Left ventricle myocardium inferior (tissue), 1 donor: ENCODE measurements at places on chromosomes 13 and 19. TPM values are rescaled to one million over a fixed set of nuclear protein-coding genes. Genes with fewer than 3 reads are reported as not detected.
A peak's percentile ranks its signal among the peaks of the same experiment; 100 is the strongest.

The CBY2 gene
- not detected for total RNA-seq

The NTF4 gene
- not detected for total RNA-seq

The FCAR gene
- total RNA-seq = not detected

The ERFL gene
- total RNA-seq = not detected

The SUCLA2 gene
- 160 TPM for total RNA-seq

The PRTN3 gene
- not detected for total RNA-seq

The KLF1 gene
- total RNA-seq = not detected

The RANBP3 gene
- 54.8 TPM for total RNA-seq

The CEACAM20 gene
- total RNA-seq = not detected

- no peak for DNase-seq
Measured at GRCh38 chr13:56283262-56283828, 857.4 kb upstream of the PRR20A start.

DNA sequence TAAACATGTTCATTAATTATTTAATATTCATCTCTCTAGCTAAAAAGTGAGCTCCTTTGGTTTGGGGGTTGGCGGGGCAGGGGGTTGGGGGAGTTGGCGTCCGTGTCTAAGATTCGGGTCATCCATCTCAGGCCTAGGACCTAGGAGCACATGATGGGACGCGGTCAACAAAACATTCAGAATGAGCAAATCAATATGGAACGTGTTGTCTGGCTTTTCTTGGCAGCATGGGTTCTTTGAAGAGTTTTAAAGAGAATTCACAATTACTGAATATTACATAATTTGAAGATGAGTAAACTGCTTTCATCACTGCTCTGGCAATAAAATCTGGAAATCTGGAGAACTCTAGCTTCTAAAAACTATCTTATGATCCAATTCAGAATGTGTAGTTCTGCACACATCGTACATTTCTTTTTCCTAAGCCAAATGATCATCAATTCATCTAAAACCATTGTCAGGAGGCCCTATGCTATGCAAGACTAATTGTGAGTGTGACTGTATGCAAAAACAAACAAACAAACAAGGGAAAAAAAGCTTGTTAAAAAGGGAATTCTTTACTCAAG lies 5.4 kb upstream of the ARGLU1 start:
- DNase-seq = no peak

DNA sequence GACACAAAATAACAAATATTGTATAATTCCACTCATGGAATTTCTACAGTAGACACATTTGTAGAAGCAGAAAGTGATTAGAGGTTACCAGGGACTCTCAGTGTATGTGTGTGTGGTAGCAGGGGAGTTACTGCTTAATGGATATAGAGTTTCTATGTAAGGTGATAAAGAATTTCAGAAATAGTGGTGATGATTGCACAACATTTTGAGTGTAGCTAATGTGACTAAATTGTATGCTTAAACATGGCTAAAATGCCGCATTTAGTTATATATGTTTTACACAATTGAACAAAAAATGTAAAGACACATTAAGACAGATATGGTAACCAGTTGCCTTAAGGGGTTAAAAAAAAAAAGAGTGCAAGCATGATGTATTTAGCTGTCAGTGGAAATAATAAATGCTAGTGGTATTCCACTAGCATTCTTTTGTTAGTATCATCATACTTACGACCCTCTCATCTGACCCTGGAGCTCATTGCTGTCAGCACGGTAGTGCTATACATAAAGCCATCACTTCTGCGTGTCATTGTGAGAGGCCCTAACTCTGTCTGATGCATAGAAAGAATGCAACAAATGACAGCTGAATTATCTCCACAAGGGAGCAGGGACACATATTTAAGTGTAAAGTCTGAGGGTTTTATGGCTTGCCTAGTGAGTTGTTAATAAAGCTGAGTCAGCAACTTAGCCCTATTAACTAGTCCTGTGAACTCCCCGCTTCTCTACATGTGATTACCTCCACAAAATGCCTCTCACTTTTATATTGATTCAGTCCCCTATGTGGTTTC lies 134.1 kb upstream of the RXFP2 start:
- DNase-seq = no peak

GRCh38 chr13:103539721-103540381 lies 473.6 kb upstream of the SLC10A2 start:
- DNase-seq = no peak

- no peak for DNase-seq
Measured at GRCh38 chr13:49638030-49638743, 9.9 kb downstream of the ARL11 start.

GRCh38 chr13:111971891-111972780 lies 94.8 kb upstream of the SOX1 start:
- no peak for DNase-seq

GRCh38 chr19:28221736-28222135 lies 991.2 kb downstream of the UQCRFS1 start:
- no peak for DNase-seq

DNA sequence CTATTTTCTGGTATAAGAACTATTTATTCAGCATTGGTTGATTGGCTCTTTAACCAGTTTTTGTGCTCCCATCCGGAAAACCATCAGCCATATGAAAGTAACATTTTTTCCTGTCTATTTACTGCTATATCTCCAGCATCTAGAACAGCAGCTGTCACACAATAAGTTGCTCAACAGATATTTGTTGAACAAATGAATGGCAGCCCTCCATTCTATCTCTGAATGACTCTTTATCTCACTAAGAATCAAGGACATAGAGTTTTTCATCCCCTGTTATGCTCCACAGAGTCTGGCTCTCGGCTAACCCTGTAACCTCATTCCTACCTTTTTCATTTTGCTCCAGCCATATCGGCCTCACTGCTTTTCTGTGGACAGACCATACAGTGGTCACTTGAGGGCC lies 145.5 kb downstream of the SLITRK6 start:
- DNase-seq = no peak

- peak; percentile 25 for DNase-seq
Measured at GRCh38 chr13:50129706-50130122, 114.5 kb downstream of the KCNRG start.

- no peak for DNase-seq
Measured at GRCh38 chr13:105878119-105878700, 657.3 kb downstream of the EFNB2 start.

- DNase-seq = no peak
Measured at GRCh38 chr19:55611983-55612645, 6.7 kb downstream of the ZNF865 start.

DNA sequence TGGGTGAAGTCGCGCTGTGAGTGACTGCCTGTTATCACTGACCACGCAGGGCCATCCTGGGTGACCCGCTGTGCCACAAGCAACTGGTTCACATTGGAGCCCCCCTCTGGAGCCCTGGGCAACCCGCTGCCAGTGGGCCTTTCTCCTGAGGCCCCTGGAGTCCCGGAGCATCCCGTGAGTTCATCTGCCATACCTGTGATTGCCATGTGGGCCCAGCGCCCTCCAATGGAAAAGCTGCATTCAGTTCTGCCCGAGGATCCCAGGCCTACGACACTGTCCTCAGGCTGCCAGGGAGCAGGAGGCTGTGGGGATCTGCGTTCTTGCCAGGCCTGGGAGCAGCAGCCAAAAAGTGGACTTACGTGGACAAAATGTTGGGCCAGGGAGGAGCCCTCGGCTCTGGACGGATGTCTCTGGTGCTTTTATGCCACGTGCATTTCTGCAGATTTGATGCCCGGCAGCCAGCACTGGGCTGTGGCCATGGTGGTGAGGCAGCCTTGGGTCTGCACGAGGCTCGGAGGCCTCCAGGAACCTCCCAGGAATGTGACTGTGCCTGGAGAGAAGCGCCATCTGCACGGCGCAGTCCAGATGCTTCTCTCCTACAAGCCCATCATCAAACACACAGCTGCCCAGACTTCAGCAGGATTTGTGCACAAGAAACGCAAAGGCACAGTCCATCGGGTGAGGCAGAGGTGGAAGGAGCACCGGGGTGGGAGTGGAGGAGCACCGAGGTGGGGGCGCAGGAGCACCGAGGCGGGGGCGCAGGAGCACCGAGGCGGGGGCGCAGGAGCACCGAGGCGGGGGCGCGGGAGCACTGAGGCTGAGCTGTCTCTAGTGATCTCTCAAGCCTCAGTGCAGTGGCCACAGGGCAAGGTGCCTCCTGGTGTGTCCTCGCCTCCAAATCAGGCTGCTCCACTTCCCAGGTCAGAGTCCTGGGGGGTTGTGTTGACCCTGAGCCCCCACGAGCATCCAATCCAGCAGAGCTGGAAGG lies 44.0 kb downstream of the C13orf46 start:
- peak; percentile 16 for DNase-seq

GRCh38 chr13:35824395-35824794 lies 306.8 kb downstream of the DCLK1 start:
- no peak for DNase-seq

DNA sequence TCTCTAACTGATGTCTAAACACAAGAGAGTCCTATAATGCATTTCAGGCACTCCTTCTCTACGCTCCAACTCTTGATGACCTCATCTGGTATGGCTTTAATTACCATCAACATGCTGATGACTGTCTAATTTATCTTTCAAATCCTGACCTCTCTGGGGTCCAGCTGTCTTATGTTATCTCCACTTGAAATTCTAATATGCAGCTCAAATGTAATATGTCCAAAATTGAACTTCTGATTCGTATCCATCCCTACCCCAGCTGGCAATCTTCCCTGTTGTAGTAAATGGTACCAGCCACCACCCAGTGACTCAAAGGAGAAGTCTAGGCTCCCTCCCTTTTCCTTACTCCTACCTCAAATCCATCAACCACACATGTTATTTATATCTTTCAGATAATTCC lies 288.0 kb upstream of the SLC10A2 start:
- DNase-seq = no peak

- no peak for DNase-seq
Measured at GRCh38 chr13:46270416-46270815, 58.7 kb downstream of the LRRC63 start.

- peak; percentile 63 for DNase-seq
Measured at GRCh38 chr19:14004619-14005348, 1.3 kb downstream of the RFX1 start.

DNA sequence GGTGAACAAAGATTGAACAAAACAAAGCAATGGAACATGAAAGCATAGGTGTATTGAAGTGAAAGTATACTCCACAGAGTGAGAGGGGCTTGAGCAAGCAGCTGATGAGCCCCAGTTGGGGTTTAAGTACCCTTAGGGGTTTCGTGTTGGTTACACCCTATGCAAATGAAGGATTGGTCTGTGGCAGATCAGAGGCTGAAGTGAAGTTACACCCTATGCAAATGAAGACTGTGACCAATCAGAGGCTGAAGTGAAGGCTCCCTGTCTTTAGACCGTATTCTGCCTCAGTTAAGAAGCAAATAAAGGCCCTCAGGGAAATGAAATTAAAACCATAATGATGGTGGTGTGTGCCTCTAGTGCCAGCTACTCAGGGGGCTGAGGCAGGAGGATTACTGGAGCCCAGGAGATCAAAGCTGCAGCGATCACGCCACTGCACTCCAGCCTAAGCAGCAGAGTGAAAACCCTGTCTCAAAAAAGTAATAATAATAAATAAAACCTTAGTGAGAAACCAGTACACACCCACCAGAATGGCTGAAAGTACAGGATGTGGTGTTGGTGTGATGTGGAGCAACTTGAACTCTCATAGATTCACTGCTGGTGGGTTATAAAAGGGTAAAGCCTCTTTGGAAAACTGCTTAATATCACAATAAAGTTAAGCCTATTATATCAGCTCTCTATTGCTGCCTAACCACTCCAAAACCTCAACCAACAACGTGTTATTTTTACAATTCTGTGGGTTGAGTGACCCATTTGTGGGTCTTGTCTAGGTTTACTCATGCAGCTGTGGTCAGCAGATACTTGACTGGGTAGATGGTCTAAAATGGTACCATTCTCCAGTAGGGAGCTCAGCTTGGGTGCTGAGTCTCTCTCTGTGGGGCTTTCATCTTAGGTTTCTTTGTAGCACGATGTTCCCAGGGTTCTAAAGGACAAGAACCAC lies 12.8 kb upstream of the UPF3A start:
- DNase-seq = no peak

GRCh38 chr13:65292488-65292901 lies 1937.6 kb downstream of the PCDH9 start:
- DNase-seq = no peak

DNA sequence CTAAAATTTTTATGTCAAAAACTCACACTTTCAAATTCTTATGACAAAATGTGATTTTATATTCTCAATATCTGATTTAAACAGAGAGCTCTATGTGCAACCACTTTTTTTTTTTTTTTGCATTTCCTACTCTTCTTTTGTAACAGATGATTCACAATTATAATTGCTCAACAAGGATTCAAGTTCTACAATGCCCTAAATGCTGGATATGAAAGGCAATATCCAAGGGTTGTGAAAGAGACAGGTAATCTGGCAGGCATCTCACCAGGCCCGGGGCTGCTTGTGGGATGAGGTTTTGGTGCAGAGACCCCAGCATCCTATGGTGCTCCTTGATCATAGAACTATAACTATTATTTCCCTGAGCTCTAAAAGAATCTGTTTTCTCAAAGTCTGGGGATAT lies 363.6 kb upstream of the NBEA start:
- no peak for DNase-seq

- no peak for DNase-seq
Measured at GRCh38 chr13:20727856-20728255, 24.4 kb downstream of the IL17D start.

DNA sequence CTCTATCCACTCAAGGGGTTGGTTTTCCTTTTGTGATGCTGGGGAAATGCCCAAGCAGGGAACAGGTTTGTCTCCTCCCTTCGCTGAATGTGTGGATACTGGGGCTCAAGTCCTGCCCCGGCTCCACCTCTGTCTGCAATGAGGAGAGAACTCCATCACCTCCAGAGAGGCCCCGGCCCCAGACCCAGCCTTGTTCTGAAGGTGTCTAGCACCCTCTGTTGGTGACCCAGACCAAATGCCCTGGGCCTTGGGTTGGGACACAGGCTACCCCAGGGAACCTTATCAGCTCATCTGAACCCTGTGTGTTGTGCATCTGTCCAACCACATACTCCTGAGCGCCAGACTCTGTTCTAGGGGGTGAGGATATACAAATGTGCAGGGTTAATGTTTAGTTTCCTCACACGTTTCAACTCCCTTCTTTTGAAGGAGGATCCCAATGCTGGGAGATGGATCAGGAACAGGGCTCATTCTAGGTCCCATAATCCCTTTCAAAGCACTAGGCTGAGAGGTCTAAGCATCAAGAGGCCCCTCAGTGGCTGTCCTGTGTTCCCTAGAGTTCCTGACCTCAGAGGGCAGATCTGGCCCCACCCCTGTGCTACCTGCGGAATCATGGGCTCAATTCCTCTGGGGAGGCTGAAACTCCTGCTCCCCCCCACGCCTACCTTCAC lies 112.5 kb upstream of the SLC7A1 start:
- no peak for DNase-seq

DNA sequence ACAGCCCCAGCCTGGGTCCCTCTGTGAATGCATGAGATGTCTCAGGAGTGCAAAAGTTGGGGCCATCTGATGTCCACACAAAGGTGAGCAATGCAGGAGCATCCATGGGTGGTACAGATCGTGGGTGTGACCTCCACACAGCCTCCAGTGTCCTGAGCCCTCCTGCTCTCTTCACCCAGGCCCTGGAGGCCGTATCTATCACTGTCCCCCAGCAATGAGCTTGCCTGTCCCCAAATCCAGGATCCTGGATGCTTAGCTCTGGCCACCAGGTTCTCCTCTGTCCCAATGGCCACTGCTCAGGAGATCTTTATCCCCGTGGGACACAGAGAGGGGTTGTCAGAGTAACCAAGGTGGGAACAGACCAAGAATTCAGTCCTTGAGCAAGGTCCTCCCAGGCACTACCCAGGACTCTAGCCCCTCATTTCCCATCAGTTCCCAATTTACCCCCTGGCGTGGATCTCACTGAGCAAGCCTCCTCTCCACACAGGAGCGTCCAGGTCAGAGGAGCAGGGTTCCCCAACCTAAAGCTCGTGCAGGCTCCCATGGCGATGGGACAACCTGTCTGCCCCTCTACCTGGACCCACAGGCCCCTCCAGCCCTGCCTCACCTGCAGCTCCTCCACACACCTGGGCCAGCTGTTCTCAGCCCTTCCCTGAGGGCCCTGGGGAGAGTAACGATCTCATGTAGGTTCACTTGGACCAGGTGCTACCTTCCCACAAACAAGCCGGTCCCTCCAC lies 11.3 kb downstream of the CEACAM21 start:
- no peak for DNase-seq
